ENCODE measurements at places on chromosomes 3 and 15.

- DNase-seq, result no peak
Observed at GRCh38 chr3:120129718-120130513, 35.7 kb upstream of the GSK3B start.

- no peak for DNase-seq
Observed at GRCh38 chr3:115272036-115272824, 125.1 kb upstream of the ZBTB20 start.

GRCh38 chr3:136544532-136544931, 207.6 kb downstream of the STAG1 start:
- no peak for DNase-seq

DNA sequence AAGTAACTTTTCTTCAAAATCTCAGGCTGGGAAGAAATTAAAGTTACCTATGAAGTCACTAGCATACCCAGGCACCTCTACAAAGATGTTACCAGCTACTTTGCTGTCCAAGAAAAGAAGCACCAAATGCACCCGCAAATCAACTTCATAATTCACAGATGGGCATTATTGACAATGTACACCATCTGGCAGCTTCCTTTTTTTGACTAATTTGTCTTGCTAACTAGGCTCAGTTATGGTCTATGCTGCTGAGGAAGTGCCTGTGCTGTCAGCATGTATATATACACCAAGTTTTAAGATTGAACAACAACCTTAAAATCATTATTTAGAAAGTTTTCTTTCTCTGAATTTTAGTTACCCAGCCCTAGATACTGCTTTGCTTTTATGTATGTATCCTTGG, 93.8 kb downstream of the NSUN3 start:
- no peak for DNase-seq

DNA sequence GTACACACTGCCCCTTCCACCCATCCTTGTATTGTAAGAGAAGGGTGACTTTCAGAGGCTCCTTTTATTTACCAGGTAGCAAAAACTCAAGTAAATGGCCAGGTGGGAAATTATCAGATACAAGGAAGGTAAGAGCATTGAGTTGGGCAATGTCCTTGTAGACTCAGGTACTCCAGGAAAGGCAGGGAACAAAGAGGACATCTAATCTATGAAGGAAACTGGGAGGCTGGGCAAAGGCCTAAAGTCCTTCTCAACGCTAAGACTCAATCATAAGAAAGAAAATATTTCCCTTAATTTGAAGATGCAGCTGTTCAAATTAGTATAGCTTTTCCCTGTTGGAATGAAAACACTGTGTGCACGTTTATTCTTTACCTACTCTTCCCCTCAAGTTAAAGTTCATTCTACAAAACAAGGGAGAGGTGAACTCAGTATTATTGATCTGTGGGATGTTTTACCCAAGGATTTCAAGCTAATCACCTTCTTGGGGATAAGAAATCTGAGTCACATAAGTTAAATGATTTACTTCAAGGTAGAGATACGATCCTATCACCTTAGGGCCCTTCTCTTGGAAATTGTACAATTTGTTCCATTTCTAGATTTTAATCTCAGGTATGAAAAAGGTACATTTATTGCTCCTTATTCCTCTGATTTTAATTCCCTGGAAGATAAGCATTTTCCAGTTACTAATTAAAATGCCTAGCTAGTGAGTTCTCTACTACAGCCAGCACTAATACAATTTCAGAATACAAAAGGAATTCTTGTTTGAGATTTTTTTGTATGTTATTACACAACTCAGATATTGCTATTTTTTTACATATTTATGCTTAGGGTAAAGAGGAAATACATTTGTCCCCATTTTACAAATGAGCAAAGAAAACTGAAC, 80.6 kb downstream of the PLD1 start:
- DNase-seq, result no peak

GRCh38 chr15:62845241-62846126, 197.1 kb upstream of the TPM1 start:
- no peak for DNase-seq

- DNase-seq, result no peak
Observed at GRCh38 chr3:79012530-79012913, 755.3 kb downstream of the ROBO1 start.

GRCh38 chr3:62209101-62209500, 164.2 kb downstream of the FEZF2 start:
- no peak for DNase-seq

DNA sequence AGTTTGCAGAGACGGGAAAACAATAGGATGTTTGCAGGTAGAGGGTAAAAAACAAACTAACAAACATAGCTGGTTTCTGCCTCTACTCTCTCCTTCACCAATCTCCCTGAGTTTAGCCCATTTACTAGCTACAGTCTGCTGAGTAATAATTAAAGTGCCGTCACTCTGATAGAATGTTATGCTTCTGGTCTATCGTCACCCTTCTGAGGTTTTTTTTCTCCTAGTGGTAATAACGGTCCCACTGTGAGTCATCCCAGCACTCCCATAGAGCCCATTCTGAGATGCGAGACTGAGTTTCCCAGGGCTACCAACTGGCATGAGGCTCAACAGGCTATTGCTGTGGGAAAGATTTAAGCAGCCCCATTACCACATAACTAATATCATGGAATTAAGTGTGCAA, 56.4 kb downstream of the PLAAT1 start:
- DNase-seq, result no peak

GRCh38 chr3:12752102-12752501, 7.0 kb downstream of the TMEM40 start:
- no peak for DNase-seq

DNA sequence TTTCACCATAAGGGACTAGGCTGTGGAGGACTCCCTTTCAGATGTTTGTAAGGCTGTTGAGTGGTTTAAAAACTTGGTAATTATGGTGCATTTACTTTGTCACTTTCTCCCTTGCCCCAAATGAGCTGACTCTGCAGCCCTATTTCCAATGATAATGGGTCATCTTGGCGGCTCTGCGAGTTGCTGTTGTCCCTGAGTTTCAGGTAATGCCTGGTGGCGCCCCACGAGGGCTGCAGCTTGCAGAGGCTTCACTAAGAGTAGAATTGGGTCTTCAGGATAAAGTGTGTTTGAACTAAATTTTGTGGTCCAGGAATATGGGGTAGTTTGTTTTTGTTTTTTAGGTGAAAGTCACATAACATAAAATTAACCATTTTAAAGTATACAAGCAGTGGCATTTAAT, 450.1 kb upstream of the CFAP20DC start:
- DNase-seq, result no peak

- no peak for DNase-seq
Observed at GRCh38 chr3:155863072-155863784, 7.2 kb upstream of the GMPS start.

DNA sequence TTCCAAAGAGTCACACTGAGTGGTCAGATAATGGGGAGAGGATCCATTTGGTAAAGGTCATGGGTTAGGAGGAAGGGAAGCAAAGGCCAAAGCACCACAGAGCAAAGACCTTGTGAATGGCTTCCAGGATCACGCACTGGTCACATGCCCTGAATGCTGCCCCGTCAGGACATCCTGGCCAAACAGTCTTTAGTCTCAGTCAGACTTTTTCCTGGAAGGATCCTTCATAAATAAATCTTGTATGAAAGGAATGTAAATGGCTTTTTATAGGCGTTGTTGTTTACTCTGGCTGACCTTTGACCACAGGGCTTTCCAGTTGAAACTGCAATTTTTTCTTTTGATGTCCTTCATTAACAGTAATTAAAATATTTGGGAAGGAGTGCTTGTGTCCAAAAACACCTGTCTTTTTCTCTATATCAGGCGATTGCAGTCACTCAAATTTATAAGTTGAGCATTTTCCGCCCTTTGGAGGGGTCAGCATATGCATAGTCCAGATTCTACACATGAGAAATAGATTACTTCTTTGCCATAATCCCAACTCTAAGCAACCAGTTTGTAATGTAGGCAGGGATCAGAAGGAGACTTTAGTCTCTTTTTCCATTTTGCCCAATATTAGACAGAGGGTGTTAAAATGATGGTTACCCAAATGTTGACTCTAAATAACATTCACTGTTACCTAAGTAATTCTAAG, 48.4 kb downstream of the CHAC1 start:
- DNase-seq, result no peak

GRCh38 chr3:110773413-110773954, 298.1 kb upstream of the NECTIN3 start:
- DNase-seq, result no peak

GRCh38 chr15:35545316-35545823, 595 bp downstream of the DPH6 start:
- DNase-seq, result no peak

DNA sequence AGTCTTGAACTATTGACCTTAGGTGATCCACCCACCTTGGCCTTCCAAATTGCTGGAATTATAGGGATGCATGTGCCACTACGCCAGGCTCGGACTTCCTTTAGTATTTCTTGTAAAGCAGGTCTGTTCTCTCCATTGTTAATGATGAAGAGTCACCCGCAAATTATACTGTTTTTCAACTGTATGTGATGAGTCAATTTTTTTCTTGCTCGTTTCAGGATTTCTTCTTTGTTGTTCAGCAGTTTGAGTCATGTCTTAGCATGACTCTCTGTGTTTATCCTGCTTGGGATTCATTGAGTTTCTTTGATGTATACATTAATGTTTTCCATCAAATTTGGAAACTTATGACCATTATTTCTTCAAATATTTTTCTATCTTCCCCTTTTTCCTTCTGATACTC, 28.9 kb downstream of the GRAMD1C start:
- DNase-seq, result no peak

DNA sequence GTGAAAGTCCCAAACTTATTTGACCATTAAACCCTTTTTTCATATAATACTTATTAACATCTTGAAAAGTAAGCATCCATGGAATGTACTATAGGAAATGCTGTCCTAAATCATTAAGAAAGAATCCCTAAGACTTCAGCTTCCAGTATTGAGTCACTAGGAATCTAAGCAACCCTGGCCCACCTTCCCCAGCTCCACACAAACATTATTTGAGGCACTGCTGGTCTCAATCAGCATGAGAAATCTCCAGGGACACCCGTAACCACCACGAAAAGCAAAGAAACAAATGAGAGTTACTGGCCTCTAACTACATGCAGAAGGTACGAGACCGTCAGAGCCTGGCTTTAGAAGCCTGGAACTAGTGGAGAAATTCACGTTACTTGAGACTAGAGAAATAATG, 68.2 kb downstream of the POLQ start:
- DNase-seq, result no peak

DNA sequence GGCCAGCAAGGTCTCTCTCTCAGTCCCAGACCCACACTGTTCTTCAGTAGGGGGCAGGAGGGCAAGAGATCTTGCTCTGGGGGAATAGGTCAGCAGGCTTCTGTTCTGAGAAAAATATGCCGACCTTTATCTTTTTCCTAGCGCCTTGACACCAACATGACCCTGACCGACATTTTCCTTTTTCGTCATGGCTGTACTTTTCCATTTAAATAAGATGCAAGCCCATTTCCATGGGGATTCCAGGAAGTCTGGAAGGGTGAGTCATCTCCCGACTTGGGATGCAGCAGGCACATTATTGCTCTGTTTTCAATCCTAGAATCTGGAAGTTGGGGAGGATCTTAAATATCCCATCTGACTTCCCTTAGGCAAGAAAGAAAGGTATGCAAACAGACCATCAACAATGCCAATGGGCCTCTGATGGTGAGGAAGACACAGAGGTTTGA, 261.5 kb upstream of the LRTM1 start:
- DNase-seq, result no peak

DNA sequence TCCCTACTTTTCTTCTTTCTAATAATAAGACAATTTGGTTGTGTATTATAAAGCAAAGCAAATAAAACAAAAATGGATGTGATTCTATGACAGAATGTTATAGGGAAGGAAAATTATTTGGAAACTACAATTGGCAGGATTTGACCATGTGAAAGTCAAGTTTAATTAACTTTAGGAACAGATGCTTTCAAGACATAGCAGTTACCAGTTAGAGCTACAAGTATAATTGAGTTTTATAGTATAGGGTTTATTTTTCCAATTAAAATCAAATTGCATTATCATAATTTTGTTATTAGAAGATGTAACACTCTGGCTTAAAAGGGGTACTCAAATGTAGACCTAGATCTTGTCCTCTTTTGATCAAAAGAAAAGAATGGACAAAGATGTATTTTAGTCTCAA, 110.9 kb downstream of the ROBO2 start:
- no peak for DNase-seq

DNA sequence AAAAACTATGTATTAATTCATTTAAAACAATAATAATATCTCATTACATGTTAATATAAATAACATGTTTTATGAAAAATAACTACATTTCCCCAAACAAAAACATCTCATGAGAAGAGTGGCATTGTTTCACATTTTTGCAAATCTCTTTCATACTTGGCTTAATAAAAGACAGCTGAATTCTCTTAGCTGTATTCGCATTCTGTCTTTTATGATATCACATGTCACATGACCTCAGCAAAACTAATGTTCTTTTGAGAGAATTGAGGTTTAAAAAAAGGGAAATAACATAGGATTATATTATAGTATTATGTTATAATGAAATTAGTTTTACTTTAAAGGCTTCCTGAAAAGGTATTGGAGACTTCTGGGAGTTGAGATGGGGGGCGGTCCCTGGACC, 48.4 kb upstream of the SPPL2A start:
- DNase-seq, result no peak

- no peak for DNase-seq
Observed at GRCh38 chr3:184981071-184981470, 169.1 kb downstream of the VPS8 start.

DNA sequence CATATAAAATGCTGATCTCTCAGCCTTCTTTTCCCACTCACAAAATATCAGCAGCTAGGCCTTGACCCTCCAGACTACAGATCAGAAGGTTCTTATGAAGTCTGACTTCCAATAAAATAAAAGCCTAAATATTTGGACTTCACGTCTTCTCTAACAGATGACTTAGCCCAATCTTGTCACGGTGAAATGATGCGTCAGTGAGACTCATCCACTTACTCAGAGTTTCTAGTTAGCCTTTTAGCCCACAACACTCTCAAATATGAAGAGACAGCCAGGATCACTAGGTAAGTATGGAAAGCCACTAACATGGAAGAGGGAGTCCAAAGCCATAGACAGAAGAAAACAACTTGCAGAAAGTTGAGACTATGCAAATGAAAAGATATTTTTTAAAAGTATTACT, 601.2 kb downstream of the PYDC2 start:
- DNase-seq, result no peak

GRCh38 chr3:188584162-188584529, 430.2 kb downstream of the LPP start:
- no peak for DNase-seq

- DNase-seq, result no peak
Observed at GRCh38 chr3:147589016-147589415, 179.9 kb downstream of the ZIC1 start.

GRCh38 chr3:195873971-195874370, 34.4 kb downstream of the TNK2 start:
- no peak for DNase-seq

- DNase-seq, result no peak
Observed at GRCh38 chr3:55888282-55888885, 401.3 kb upstream of the WNT5A start.

GRCh38 chr3:31465999-31466398, 66.7 kb upstream of the STT3B start:
- no peak for DNase-seq

All from breast epithelium (tissue), 4 donors.